ENCODE measurements at places on chromosomes 12 and 14.

DNA sequence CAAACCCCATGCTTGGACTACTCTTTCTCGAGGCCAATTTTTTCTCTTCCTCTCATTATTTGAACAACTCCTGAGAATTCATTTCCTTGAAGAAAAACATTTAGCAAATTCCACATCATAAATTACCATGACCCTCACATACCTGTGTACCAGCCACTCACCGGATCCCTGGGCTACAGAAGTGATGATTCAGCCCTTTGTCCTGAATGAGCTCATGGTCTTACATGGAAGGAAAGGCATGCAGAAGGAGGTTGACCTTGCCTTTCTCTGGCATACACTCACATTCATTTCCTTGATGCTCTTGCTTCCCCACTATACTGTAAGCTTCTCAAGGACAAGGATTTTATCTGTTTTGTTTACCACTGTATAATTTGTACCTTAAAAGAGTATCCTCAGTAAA is 191.5 kb downstream of the SLC5A8 start:
- DNase-seq: no peak

- no peak for DNase-seq
Observed at GRCh38 chr12:116562090-116562489, 2.9 kb downstream of the MAP1LC3B2 start.

DNA sequence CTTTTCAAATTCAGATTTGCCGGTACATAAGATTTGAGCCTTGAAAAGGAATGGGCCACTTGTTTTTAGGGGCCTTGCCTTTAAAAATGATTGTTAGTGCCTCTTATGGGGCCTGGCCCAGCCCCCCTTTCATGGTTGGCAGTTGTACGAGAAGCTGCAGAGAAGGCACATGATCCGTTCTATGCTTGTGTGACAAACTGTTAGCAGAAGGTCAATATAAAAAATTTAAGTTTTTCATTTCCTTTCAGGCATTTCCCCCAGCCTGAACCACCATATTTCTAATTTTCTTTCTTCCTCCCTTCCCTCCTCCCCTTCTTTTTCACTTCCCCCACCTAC is 119.1 kb downstream of the PLXNC1 start:
- no peak for DNase-seq

DNA sequence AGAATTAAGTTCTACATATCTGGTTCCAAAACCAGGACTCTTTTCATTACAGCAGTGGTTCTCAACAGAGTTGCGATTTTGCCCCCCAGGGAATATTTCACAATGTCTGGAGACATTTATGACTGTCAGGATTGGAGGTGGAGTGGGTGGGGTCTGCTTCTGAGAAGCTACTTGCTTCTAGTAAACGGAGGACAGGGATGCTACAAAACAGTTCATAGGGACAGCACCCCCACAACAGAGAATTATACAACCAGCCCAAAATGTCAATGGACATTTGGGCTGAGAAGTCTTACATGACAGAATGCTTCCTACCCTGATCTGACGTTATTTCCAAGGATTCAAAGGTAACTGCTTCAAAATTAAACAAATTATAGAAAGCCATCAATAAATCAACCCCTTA is 739 bp upstream of the SPATA7 start:
- DNase-seq: no peak

GRCh38 chr14:20667957-20668356 is 16.4 kb upstream of the RNASE4 start:
- no peak for DNase-seq

GRCh38 chr12:100864366-100864765 is 69.8 kb downstream of the ANO4 start:
- DNase-seq: no peak
